ENCODE measurements at places on chromosomes 13 and 19.

GRCh38 chr13:114334305-114335053 is 20.2 kb downstream of the CHAMP1 start:
- DNase-seq = no peak

DNA sequence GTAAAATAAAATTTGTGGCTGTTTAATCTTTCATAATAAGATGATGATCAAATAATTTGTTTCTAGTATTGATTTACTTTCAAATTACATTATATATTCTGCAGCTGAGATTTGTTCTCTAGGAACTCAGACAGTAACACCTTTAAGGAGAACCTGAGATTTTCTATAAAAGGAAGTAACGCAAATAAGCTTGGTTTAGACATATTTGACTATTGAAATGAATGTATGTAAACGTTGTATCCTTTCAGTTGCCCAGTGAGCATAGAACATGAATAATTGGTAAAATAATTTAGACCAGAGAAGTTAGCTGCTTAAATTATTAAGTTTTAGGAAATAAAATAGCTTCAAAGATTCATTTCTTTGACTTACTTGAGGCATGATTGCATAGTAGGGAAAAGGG is 3.1 kb downstream of the CDK8 start:
- no peak for DNase-seq

DNA sequence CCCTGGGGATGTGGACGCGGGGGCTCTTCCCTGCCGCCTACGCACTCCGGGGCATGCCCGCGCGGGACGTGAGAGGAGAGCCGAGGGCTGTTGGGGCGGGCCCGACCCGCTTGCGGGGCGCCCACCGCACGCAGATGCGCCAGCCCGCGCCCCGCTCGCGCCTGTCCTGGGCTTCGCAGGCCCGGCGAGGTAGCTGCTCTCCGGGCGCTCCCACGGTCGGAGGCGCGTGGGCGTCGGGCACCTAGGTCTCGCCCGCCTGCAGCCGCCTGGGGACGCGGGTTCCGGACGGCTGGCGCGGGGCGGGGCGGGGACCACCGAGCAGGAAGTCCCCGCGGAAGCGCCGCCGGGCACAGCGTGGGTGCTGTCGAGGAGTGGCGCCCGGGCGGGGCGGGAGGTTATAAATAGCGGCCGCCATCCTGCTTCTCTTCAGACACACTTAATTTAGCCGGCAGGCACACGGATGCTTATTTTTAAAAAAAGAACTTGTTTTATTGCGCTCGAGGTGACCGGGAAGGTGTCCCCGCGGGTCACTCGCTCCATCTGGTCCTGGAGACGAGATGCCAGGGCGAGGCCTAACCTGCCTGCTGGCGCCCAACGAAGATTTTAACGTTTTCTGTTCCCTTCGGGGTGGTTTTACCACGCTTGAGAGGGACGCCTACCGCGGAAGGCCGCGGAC is 561 bp upstream of the GJA3 start:
- peak; percentile 30 for DNase-seq

DNA sequence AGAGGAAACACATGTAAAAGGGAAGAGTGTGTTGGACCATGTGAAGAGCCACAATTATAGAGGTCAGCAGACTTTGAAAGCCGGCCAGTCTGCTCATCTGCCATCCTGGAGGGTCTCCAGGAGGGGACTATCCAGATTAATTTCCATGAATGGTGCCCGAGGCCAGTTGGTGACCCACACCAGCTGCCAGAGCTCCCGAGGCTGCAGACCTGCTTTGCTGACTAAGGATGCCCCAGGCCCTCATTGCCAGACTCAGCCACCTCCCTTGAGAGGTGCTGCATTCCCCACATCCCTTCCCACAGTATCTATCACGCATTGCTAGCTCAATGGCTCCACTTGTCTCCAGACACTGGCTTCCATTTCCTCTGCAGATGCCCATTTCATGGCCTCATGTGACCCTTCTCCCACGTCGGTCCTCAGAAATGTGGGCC is 110.3 kb downstream of the NALCN start:
- DNase-seq = no peak

- no peak for DNase-seq
Observed at GRCh38 chr13:26910754-26911465, 150.3 kb upstream of the GPR12 start.

GRCh38 chr19:44845286-44845611 is 848 bp upstream of the NECTIN2 start:
- DNase-seq = no peak

- DNase-seq = no peak
Observed at GRCh38 chr13:87172166-87172835, 498.9 kb upstream of the SLITRK5 start.

DNA sequence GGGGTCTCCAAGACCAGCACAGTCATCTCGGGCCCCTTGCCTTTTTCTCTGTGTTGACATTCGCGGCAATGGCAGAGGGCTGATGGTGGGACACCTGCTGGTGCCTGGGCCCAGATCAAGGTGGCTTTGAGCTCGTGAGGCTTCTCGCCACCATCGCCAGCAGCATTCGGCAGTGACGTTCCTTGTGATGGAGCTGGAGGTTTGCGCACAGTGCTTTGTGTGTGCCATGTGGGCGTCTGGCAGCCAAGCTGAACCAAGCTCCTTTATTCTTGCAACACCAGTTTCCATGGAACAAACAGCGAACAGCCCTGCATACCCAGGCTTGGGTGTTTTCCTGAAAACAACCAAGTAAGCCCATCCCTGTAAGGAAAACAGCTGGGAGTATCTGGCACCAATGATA is 9.1 kb upstream of the TMEM255B start:
- DNase-seq = no peak

DNA sequence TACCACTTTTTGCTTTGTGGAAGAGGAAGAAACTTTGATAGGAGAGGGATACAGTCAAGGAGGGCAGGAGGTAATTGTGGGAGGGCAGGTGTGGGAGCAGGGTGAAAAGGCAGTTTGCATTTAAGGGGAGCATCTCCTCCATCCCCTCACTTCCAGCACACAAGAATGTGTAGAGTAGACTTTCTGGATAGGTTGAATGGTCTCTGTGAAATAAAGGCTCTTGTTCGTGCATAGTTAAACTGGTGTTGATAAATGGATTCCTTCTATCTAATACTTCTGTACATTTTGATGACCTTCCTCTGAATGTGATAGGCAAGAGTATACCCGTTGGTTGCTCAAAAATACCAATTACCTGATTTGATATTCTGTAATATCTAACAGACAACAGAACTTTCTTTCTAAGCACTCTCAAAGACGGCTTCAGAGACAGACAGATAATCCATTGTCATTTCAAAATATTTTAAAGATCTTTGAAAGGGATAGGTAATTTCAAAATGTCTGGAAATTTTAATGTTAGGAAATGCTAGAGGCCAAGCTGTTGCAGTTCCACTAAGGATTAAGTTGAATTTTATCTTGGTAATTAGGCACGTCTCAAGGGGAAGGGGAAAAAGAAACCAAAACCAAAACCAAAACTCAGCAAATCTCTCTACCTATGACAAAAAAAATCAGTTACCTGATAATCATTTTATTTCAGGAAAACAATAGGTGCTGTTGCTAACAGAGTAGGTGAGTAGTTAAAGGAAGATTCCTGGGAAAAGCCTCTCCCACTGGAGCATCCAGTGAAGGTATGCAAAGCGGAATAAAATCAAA is 302.6 kb downstream of the COG6 start:
- DNase-seq = no peak

DNA sequence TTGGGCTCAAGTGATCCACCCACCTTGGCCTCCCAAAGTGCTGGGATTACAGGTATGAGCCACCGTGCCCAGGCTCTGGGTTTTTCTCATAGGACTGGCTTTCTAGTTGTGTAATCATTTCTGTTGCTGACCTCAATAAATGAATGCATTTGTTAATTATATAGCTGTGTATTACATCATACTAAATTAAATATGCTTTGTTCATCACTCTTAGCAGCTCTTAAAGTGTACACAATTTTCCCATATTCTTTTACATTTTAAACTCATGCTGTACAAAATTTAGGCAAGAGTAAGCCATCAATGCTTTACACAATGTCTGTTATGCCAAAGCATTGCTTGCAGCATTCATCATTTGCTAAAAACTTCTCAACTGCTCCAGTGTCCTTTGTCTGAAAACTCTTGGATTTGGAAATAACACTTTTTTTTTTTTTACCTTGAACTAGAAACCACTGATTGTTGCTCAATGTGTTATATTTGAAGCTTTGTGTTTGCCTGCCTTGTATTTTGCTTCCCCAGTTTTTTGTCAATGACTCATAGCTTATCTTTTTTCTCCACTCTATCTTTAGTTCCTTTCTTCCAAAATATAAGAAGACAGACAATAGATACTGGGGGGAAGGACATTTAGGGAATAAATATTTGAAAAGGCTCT is 31.4 kb downstream of the CCDC122 start:
- no peak for DNase-seq

Measured in stimulated activated CD8-positive, alpha-beta memory T cell treated with anti-CD3 and anti-CD28 coated beads, Interleukin-4, amount 100 ng/mL, for 1 hour (primary cell).